ENCODE measurements at places on chromosomes 3 and 15.

- DNase-seq = no peak
These were observed 27.0 kb downstream of the PCOLCE2 start for GRCh38 chr3:142861926-142862325.

DNA sequence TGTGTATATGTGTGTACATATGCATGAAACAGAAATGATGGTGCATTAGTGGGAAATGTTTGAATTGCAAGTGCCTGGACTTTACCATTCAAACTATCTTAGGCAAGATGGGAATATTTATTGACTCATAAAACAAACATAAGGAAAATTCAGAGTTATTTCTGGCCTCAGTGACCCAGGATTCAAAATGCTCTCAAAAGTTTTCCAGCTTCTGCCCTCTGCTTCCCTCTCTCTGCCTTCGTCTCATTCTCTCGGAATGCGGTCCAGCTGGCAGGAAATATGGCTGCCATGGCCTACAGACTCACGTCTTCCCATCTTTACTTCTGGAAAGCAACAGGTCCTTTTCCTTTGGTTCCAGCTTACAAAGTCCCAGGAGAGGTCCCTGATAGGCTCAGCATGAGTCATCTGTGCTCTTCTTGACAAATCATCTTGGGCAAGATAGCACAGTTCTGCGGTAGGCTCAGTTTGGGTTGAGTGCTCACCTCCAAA, 8.7 kb upstream of the ZNF774 start:
- DNase-seq = peak; percentile 64

DNA sequence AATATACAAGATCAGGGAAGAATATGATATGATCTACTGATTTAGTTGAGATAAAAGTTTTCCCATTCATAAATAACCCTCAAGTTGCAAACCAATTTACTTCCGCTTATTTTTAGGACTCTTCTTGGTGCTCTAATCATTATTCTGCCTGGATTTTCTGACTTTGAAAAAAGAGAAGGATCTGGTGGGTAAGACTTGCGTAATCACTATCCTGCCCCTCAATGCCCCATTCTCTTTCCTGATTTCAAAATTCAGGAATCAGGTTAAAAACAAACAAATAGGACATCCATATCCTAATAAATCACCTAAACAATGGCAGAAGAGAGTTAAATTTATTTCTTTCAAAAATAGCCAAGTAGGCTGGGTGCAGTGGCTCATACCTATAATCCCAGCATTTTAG, 127.5 kb downstream of the CLASP2 start:
- no peak for DNase-seq

GRCh38 chr3:118587847-118588246, 446.8 kb downstream of the IGSF11 start:
- no peak for DNase-seq

- no peak for DNase-seq
These were observed 356.4 kb downstream of the LPP start for GRCh38 chr3:188510366-188510765.
